Naive thymus-derived CD8-positive, alpha-beta T cell (primary cell): ENCODE measurements at places on chromosomes 1 and 21. TPM values are rescaled to one million over a fixed set of nuclear protein-coding genes. Genes with fewer than 3 reads are reported as not detected.

The TEKT2 gene
- polyA plus RNA-seq = not detected

The SMPDL3B gene
- 0.16 TPM for polyA plus RNA-seq

The CELA3A gene
- not detected for polyA plus RNA-seq

The AGBL4 gene
- polyA plus RNA-seq = not detected

The UQCRH gene
- polyA plus RNA-seq = 330 TPM

The SPATA17 gene
- not detected for polyA plus RNA-seq

The CYB561D1 gene
- polyA plus RNA-seq = 13.9 TPM

The SELL gene
- 1,427 TPM for polyA plus RNA-seq

The EXO1 gene
- not detected for polyA plus RNA-seq

The TMEM125 gene
- polyA plus RNA-seq = 0.23 TPM

The ZNF678 gene
- polyA plus RNA-seq = 4.0 TPM

The RAP1GAP gene
- not detected for polyA plus RNA-seq

The DCST1 gene
- not detected for polyA plus RNA-seq

The DIPK1A gene
- polyA plus RNA-seq = 14.1 TPM

The LRRC39 gene
- polyA plus RNA-seq = 0.08 TPM

The AQP10 gene
- not detected for polyA plus RNA-seq

The SH3D21 gene
- 0.19 TPM for polyA plus RNA-seq

The PLEKHA6 gene
- polyA plus RNA-seq = 0.02 TPM

The XCL1 gene
- polyA plus RNA-seq = 0.65 TPM

The LHX8 gene
- not detected for polyA plus RNA-seq

The FOXE3 gene
- not detected for polyA plus RNA-seq

The AMY2A gene
- not detected for polyA plus RNA-seq

The PROX1 gene
- polyA plus RNA-seq = not detected

The KCNT2 gene
- polyA plus RNA-seq = not detected

The HMGCS2 gene
- not detected for polyA plus RNA-seq

The EFNA4 gene
- polyA plus RNA-seq = 2.6 TPM

The C1QTNF12 gene
- polyA plus RNA-seq = not detected

The BRINP3 gene
- not detected for polyA plus RNA-seq

The DNAJC11 gene
- 19.5 TPM for polyA plus RNA-seq

The FMO4 gene
- polyA plus RNA-seq = 1.9 TPM

The MPL gene
- not detected for polyA plus RNA-seq

The TAS1R3 gene
- 0.10 TPM for polyA plus RNA-seq

The GPR37L1 gene
- 0.02 TPM for polyA plus RNA-seq

The RXFP4 gene
- polyA plus RNA-seq = not detected

The RTCA gene
- polyA plus RNA-seq = 18.0 TPM
